ENCODE measurements at places on chromosomes 13 and 19.

- no peak for DNase-seq
These were observed 66.2 kb downstream of the SLITRK1 start for GRCh38 chr13:83816081-83816480.

GRCh38 chr13:105341256-105341655 lies 1194.2 kb downstream of the EFNB2 start:
- no peak for DNase-seq

- peak; percentile 72 for DNase-seq
These were observed 12.8 kb downstream of the MOB3A start for GRCh38 chr19:2083174-2083854.

DNA sequence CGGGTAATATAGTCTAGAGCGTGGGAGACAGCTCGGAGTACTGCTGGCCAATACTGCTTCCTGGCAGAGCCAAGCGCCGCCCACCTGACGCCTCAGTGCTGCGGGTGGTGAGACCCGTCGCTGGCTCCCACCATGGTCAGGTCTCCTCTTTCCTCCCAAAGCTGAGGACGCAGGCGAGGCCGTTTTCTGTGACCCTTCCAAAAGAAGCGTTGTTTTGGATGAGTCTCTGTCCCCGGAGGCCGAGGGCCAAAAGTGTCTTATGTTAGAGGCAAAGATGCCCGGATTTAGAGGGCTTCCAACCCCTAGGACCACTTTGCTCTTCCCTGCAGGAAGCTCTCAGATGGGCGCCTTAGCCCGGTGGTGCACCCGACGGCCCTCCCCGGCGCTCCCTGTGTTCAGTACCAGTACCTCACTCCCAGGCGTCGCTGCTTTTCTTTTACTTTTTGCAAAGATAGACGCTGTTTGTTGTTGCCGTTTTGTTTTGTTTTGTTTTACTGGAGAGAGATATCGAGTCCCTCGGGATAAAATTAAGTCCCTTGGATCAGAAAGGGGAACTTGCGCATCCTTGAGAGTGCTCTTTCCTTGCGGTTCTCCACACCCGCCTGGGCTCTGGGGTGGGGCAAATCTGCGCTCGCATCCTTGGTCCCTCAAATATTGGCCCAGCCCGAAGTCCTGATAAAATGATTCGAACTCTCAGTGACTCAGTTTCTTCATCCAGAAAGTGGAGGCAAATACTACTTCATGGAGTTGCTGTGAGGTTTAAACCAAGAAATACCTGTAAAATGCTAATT lies 7.0 kb downstream of the PDX1 start:
- DNase-seq = no peak

- no peak for DNase-seq
These were observed 53.3 kb downstream of the RFX2 start for GRCh38 chr19:6056801-6057650.

GRCh38 chr13:97254816-97255215 lies 32.7 kb downstream of the MBNL2 start:
- DNase-seq = no peak

- no peak for DNase-seq
These were observed 518.0 kb upstream of the SGCG start for GRCh38 chr13:22662771-22663170.

GRCh38 chr13:104006625-104007075 lies 940.4 kb upstream of the SLC10A2 start:
- no peak for DNase-seq

DNA sequence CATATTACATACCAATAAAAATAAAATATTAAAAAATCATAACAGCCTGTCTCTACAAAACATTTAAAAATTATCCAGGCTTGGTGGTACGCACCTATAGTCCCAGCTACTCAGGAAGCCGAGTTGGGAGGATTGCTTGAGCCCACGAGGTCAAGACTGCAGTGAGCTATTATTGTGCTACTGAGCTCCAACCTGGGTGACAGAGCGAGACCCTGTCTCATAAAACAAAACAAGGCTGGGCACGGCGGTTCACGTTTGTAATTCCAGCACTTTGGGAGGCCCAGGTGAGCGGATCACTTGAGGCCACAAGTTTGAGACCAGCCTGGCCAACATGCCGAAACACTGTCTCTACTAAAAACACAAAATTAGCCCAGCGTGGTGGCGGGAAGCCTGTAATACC lies 52.2 kb upstream of the LSM14A start:
- DNase-seq = no peak

DNA sequence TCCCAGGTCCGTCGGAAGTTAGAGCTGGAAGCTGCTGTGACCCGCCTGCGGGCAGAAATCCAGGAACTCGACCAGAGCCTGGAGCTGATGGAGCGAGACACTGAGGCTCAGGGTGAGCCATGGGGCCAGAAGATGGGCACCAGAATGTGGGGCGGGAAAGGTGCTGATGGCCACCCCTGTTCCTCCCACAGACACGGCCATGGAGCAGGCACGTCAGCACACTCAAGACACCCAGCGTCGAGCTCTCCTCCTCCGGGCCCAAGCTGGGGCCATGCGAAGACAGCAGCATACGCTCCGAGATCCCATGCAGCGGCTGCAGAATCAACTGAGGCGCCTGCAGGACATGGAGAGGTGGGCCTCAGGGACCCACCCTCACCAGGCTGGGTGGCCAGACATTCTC lies 2.5 kb downstream of the HAUS5 start:
- DNase-seq = no peak

GRCh38 chr19:21607449-21607848 lies 102.0 kb downstream of the ZNF429 start:
- DNase-seq = no peak

GRCh38 chr13:51317262-51317661 lies 22.2 kb upstream of the SERPINE3 start:
- DNase-seq = no peak

DNA sequence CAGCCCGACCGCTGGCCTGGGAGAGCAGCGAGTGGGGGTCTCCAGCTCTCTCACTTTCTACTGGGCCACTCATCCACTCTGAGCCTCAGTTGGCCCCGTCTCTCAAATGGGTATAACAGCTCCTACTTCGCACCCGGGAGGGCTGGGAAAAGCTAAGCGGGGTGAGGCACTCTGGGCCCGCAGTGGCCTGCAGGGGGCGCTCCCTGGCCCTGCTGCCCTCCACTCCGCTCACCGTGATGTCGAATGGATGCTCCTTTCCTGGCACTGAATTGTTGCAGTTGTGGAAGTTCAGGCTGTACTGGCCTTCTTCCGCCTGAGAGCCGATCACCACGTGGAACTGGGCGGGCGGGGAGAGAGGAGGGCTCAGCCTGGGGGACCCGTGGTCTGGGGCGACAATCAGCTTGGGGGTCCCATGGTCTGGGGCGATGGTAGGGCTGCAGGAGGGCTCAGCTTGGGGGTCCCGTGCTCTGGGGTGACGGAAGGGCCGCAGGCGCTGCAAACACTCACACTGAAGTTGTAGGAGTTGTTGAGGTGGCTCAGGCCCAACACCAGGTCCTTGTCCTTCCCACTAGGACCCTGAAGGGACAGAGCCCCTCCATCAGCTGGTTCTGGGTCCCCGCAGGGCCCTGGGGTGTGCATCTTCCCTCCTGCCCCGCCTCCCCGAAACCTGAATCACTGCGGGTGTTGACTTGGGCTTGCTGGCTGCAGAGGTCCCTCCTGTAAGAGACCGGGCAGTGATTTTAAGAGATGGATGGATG lies 3.9 kb downstream of the GPR108 start:
- DNase-seq = no peak

DNA sequence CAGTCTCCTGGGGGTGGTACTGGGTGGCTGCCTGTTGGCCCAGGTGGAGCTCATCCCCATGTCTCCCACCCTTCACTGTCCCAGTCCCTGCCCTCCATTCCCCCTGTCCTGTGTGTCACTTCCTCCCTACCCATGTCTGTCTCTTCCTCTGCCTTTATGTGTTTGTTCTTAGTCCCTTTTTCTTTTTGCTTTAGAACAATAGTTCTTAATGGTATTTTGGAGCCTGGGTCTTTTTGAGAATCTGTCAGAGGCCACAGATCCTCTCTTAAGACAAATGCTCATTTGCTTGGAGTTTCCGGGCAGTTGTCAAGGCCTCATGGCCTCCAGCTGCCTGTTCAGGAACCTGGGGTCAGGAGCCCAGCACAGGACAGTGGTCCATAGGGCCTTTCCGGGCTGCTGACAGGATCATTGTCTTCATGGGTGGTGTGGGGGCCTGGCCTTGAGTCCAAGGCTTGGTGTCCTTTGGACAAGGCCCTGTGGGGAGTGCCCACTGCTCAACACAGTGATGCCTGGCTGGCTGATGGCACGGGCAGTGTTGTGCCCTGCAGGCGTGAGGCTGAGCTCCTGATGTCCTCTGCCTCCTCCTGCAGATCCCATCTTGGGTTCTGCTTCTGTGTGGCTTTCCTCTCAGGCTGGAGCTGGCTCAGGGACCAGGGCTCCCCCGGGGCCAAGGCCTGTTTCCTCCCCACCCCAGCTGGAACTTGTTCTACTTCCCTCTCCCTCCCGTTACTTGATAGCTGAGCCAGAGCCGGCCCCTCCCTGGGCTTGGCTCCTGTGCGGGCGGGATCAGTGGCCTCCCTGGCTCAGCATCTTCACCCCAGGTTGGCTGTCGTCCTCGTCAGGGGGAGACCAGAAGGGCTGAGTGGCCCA lies 3.5 kb downstream of the EGLN2 start:
- no peak for DNase-seq

- no peak for DNase-seq
These were observed 11.2 kb upstream of the KLF12 start for GRCh38 chr13:74145249-74145975.

GRCh38 chr19:3276341-3276799 lies 51.9 kb downstream of the CELF5 start:
- no peak for DNase-seq

DNA sequence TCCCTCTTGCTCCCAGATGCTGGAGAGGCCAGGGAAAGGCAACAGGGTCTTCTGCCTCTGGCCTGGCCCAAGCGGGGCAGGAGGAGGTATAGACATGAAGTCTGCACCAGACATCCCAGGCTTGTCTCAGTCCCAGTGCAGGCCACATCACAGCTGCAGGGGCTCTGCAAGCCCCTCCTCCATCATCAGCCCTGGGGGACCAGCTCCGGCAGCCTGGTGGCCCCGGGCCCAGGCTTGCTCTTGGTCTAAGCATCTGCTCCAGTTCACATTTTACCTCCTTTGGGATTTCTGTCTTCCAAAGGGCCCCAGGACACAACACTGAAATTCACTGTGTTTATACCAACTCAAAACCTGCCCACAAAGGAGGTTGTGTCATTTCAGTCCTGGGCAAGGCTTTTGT lies 359.4 kb downstream of the ZNF536 start:
- DNase-seq = no peak

- no peak for DNase-seq
These were observed 40.2 kb downstream of the ELL start for GRCh38 chr19:18481505-18482222.

DNA sequence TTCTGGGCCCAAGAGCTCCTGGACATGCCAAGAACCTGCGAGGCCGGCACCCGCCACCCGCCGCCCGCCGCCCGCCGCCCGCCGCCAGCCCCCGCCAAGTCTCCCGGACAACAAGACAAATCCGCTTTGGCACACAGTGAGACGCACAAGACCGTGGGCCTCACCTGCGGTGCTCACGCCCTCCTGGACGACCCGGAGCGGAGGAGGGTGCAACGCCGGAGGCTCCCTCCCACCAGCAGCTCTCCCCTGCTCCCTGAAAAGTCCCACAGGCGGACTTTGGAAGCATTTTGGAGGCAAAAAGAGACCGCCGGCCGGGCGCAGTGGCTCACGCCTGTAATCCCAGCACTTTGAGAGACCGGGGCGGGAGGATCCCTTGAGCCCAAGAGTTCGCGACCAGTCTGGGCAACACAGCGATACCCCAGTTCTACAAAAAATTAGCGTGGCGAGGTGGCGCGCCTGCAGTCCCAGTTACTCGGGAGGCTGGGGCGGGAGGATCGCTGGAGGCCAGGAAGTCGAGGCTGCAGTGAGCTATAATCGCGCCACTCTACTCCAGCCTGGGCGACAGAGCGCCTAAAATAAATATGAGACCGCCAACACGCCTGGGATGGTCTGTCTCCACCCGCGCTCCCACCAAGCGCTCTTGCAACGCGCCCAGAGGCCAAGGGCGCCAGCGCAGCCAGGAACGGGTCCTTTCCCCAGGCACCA lies 783 bp downstream of the RHPN2 start:
- no peak for DNase-seq

- DNase-seq = no peak
These were observed 267.3 kb downstream of the FGF9 start for GRCh38 chr13:21938168-21938567.

- DNase-seq = no peak
These were observed 474.5 kb upstream of the NBEA start for GRCh38 chr13:34467450-34468083.

GRCh38 chr19:9796113-9796773 lies 22.6 kb downstream of the FBXL12 start:
- peak; percentile 79 for DNase-seq

DNA sequence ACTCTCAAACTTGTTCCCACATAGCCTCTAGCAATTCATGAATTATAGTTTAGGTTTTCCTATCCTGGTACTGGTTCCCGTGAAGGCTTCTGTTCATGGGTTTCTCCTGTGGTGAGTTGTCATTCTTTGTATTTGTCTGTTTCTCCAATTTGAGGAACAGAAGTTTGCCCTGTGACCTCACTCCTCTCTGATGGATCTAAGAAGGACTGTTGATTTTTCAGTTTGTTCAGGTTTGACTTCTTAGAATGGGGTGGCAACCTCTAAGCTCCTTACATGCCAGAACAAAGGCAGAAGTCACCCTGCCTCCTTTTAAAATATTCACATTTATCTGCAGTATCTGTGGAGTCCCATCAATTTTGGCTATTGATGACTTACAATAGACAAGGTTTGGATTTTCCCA lies 354.0 kb downstream of the SPRY2 start:
- no peak for DNase-seq
